ENCODE measurements at places on chromosomes 11 and 22.
A peak's percentile ranks its signal among the peaks of the same experiment; 100 is the strongest.

- DNase-seq = no peak
Observed at GRCh38 chr22:33051960-33052839, 6.0 kb downstream of the SYN3 start.

DNA sequence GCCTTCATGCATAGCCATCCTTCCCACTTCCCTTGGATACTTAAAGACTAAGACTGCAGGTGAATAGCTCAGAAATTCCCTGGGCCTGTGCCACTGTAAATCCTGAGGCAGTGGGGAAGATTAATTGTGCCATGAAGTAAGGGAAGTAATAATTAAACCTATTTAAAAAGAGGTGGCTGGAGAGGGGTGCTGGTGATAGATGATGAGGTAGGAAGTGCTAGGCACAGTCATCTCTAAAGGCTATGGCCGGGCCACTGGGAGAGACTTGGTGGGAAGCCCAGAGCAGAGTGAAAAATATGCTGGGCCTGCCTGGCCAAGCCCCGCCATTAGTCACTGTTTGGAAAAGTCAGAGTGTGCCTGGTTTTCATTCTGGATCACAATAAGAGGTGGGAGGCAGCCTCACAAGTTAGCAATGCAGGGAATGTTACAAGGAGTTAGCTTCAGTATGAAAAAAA is 197.2 kb upstream of the PITPNB start:
- peak; percentile 55 for DNase-seq

DNA sequence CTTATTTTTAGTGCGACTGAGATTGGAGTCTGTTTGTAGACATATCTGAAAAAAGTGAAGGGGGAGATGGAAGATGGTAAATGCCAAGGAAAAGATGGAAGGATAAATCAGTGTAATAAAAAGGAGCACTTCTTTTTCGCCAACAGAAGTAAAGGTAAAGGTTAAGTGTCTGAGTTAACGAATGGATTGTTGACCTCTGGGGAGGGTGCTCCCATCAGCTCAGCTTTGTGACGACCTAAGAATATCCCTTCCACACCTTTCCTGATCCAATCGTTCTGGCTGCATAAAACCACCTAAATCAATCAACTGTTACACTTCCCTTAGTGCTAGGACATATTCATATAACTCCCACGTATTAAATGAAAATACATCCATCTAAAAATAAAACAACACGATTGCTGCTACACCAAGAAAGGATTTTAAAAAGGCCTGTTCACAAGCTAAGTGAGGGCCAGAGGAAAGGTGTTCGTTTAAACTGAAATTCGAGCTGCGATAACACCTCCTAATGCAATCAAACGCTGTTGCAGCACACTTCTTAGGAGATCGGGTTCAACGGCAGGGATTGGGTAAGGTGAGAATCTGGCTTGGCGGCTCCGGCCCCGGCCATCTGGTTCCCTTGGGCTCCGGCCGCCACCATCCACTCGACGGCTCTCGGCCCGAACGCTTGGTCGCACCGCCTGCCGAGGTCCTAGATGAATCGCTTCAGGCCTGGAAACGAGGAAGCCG is 658 bp downstream of the C11orf71 start:
- peak; percentile 65 for DNase-seq

DNA sequence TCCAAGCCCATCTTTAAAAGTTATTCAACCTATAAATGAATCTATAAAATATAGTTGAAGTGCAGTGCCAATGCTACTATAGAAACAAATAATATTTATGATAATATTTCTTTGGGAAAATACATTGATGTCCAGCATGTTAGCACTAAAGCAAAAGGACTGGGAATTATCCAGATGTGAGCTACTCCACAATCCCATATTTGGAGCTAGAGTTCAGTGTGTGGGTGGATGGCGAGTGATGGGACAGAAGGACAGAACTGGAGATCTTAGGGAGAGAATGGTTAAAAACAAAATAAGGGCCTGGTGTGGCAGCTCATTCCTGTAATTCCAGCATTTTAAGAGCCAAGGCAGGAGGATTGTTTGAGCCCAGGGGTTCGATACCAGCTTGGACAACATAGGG is 216.8 kb downstream of the TMEM135 start:
- no peak for DNase-seq

DNA sequence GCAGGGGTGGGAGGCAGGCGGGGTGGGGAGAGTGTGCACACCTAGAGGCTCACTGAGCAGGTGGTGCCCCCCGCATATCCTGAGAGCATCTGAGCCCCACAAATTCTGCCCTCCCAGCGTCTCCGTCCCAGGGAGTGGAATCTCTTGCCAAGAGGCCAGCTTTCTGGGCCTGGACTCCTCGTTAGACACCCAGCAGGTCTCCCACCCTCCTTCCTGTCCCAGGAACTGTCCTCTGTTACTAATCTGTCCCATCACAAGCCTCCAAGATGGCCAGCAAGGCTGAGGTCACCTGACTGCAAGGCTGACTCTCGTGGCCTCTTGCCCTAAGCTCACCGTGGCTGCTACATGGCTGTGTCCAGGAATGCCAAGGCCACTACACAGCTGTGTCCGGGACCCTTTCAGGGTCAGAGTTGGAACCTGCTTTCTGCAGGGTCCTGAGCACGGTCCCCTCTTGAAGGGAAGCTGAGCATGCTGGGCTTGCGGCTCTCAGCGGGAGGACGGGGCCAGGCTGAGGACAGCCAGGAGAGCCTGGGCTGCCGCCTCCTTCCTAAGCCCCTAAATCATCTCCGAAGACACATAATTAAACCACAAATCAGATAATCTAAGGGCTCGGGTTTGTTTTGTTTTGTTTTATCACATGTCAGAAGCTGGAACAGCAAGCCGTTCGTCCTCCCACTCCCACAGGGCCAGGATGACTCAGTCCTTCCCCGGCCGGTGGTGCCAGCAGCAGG is 1327.3 kb downstream of the TBC1D22A start:
- peak; percentile 47 for DNase-seq

DNA sequence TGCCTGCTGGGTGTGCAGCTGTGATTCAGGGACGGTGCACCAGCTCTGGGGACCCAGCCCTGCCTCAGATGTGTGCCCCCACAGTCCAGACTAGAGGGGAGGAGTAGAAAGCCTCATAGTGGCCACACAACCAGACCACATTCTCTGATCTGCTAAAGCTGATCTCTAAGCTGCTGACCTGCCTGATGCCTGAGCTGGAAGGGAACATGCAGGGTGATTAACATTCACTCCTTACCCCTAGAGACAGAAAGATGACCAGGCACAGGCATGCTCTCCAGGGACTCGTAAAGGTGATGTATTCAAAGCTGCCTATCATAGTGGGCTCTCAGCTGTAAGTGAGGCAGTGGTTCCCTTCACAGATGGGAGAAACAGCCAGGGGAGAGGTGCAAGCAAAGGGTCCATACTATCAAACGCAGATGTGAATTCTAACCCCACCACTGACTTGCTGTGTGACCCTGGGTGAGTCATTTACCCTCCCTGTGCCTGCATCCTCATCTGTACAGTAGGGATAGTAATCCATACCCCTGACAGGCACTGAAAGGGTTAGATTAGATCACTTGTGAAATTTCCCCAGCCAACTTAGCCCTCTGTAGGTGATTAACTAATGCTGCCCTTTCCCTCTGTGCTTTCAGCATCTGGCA is 29.0 kb upstream of the LRRC32 start:
- no peak for DNase-seq

DNA sequence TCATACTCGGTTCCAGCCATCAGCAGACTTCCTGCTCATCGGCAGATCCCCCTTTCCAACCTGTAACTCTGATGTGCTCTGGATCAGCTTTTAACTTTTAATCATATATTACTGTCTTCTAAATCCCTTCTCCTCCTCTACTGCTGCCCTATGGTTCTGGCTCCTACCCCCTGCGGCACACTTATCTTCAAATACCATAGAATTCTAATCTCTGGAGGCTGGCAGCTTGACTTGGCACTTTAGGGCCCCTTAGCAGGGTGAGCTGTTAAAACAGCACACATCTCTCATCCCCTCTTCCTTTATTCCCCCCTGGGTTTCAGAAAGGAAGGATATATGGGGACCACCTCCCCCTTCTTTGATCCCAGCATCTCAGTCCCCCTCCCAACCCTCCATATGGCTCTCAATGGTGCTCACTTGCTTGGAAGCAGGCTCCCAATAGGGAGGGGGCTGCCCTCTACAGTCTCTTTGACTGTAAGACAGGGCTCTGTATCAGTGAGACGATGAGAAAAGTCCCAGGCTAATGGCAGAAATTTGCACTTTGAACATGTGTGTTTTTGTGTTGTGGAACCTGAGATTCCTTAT is 4.4 kb upstream of the CNTF start:
- no peak for DNase-seq

GRCh38 chr11:125348141-125348651 is 147.9 kb downstream of the FEZ1 start:
- DNase-seq = no peak

DNA sequence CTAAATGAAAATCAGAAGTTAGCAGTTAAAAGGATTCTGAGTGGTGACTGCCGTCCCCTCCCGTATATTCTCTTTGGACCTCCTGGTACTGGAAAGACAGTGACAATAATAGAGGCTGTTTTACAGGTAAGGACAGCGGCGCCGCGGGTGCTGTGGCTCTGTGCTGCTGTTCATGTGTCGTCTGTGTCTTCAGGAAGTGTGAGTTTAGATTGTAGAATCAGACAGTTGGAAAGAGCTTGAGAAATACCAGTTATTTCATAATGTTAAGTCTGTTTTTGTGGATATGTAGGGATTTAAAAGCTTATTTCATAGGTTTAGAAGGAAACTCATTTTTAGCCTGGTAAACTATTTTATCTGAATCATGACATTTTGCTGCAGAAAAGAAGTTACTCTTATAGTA is 27.4 kb upstream of the PANX2 start:
- DNase-seq = no peak

DNA sequence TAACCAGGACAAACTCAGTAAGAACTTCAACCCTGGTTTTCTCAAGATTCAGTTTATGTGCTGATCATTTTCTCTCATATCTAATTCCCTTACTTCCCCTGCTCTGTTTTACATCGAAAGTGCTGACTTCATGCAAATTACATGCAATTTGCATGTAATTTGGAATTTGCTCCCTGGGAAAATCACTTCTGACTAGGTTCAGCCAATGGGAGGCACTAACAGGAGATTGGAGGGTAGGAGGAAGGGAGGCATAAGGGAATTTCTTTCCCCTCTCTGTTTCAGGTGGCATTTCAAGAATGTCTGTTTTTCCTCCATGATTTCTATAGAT is 363.3 kb upstream of the CCDC90B start:
- no peak for DNase-seq

DNA sequence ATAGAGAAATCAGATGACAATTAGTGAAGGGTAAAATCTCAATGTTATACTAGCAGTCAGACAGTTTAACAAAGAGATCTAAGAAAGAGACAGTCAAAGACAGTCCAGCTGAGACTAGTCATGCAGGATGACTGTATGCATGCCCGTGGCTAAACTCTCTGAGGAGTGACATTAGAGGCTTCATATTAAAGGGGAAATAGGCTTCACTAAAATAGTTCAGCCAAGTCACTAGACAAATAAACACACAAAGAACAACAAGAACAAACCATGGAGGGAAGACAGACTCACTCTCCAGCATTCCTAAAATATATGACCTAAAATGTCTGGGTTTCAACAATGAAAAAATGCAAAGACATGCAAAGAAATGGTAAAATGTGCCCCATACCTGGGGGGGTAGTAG is 18.6 kb upstream of the APLNR start:
- no peak for DNase-seq

- DNase-seq = no peak
Observed at GRCh38 chr11:110490886-110491285, 61.1 kb downstream of the FDX1 start.

GRCh38 chr11:61885166-61885778 is 6.1 kb downstream of the FADS3 start:
- no peak for DNase-seq

GRCh38 chr11:121328967-121329679 is 36.6 kb downstream of the SC5D start:
- DNase-seq = no peak

DNA sequence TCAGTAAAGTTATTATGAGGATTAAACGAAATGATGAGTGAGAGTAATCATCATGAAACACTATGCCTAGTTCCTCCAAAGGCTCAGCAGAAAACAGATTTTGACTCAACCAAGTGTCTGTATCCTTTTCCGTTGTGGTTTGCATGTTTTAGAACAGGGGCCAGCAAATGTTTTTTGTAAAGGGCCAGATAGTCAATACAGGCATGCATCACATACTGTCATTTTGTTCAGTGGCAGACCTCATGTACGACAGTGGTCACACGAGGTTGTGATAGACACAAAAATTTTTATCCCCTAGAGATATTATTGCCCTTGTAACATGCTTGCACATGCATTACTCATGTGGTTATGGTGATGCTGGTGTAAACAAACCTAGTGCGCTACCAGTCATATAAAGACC is 81.9 kb upstream of the SLC25A18 start:
- no peak for DNase-seq

DNA sequence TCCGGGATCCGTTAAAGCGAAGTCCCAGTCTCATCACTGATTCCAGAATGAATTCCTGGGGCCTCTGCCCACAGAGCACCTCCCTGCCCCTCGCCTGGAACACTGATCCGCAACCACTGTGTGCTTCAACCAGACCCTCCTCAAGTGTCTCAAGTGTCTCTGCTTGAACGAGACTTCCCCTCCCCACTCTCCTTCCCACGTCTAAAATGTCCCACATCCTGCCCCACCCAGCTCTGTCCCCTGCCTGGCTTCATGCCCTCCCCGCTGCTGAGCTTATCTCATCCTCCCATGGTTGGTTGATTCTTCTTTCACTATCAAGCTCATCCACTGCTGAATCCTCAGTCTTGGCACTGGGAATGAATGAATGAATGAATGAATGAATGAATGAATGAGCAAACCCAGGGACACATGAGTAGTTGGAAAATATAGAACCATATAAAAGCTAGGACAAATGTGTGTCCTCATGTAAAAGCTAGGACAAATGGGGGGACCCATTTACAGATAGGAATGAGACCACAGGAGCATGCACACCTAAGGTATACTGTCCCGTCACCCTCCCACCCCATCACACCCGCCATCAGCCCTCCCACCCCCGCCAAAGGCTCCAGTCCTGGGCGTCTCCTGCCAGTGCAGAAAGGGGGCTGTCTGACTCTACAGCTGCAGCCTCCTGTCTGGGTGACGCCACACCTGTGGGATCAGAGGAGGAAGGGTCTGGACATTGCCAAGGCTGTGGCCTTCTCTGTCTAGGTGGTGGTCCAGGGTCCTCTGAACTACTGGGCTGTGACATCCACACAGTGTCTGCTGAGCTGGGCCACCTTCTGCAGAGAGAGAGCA is 71.4 kb upstream of the LINC01488 start:
- no peak for DNase-seq

DNA sequence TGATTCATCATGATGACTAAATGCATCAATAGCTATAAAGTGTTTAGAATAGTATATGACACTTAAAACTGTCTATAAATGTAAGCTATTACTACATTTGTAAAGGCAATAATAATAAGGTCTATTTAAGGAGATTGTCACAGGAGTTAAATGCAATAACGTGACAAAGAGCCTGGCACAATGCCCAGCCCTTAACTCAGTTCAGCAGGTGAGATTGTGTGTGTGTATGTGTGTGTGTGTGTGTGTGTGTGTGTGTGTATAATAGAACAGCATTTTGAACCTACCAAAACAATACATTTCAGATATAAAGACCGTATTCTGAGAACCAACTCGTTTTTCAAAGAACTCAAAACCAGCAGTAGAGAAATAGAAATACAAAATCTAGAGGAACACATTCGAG is 177.5 kb downstream of the MYO18B start:
- DNase-seq = no peak
